ENCODE measurements at places on chromosomes 16 and 17.

- no peak for DNase-seq
Measured at GRCh38 chr16:88504489-88505404, 51.7 kb downstream of the ZFPM1 start.

GRCh38 chr17:3685174-3685573 lies 10.8 kb downstream of the P2RX5 start:
- no peak for DNase-seq

- DNase-seq, result no peak
Measured at GRCh38 chr17:2867441-2868424, 71.5 kb downstream of the RAP1GAP2 start.

DNA sequence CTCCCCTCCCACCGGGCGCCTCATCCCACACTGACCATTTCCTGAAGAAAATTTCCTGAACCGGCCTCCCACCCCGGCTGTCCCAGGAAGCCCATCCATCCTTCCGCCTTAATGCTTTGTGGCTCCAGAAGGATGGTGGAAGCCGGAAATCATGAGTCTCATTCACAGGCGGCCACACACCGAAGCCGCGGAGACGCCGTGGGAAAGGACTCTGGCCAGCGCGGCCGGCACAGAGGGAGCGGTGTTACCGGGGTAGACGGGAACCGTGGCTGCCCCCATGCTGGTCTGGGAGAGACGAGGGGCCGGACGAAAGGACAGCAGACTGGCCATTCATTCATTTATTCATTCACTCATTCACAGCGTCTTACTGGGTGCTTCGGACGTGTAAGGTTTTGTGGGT lies 326.8 kb downstream of the SEC14L1 start:
- no peak for DNase-seq

Data from GDM1 (cell line).